ENCODE measurements at places on chromosomes 5 and 9.

- no peak for DNase-seq
Observed at GRCh38 chr5:56517011-56517416, 283.9 kb upstream of the ANKRD55 start.

DNA sequence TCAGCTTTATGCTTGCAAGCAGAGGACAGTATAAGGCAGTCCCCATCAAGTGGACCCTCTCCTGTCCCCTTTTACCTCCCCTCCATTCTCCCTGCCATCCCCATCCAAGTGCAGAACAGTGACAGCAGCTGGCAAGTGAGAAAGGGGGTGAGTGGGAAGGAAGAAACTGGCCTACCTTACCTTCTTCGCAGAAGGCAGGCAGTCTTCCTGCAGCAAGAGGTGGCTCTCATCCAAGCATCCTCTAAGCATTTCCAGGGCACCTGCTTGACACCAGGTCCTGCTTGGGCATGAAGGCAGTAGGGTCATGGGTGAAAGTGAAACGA, 77.3 kb upstream of the SH3PXD2B start:
- no peak for DNase-seq

DNA sequence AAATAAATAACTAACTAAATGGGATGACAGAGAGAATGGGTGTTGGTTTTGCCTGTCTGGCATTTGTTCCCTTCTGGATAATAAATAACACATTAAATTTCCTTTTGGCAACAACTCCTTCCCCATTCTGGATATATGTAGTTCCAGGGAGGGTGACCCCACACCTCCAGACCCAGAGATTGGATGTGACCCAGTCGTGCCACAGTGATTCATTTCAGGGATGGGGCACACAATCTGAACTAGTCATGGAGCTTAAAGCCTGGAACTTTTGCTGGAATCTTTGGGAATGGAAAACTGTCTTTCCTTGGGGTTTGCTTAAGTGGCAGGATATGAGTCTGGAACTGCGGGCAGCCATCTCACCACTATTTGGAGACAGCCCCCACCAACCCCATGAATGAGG, 11.3 kb downstream of the KLF9 start:
- DNase-seq: no peak

DNA sequence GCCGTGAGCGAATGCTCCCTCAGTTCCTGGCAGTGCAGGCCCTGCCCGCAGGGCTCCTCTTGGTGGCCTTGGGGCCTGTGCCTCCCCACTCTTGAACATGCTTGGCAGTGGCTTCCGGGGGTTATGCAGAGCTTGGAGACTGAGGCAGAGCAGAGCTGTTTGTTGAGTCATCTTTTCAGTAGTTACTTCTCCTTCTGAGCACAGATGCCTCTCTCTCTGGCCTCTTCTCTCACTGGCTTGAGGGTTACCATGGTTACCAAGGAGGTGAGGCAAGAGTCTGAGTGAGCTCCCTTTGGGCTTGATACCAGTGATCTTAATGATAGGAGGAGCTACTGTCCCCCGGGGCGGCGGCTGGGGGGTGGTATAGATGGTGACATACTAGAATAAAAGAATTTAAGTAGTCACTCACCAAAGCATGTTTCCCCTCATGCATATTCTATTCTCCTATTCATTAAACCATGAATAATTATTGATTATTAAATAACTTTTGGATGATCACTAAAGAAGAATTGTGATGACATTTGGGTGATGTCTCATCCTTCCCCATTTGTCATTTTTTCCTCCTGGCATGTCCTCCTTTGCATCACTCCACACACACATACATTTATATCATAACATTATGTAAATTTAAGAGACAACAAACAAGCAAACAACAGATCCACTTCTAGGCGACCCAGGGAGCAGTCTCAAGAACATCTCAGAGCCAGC, 111.1 kb downstream of the ARHGAP26 start:
- no peak for DNase-seq
